Substantia nigra (tissue), 51 donors: ENCODE measurements at places on chromosomes 7 and 10.

DNA sequence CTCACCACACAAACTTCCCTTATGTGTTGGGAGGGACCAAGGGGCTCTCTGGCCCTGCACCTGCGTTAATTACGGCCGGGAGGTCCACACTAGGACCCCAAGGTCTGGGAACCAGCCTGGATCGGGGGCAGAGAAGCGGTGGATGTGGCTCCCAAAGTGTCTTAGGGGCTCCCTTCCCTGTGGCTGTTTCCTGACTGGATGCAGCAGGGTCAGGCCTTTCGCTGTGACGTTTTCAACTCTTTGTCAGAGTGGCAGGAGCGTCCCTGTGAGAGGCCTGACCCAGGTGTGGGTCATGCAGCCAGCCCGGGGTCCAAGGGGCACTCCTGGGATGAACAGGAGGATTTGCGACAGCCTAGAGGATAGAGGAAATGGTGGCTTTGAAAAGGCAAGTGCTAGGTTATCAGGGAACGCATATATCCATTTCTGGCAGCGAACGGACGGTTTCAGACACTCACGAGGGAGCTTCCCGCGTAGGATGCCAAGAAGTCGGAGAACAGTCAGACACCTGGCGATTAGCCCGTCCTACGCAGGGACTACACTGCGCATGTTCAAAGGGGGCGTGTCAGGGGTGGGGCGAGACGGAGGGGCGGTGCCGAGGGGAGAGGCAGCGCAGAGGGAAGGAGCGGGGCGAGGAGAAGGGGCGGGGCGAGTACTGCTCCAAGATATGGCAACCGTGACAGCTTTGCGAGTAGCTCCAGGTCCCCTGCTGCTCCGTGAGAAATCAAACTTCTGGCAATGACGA lies 46.2 kb upstream of the ZNF716 start:
- no peak for DNase-seq

DNA sequence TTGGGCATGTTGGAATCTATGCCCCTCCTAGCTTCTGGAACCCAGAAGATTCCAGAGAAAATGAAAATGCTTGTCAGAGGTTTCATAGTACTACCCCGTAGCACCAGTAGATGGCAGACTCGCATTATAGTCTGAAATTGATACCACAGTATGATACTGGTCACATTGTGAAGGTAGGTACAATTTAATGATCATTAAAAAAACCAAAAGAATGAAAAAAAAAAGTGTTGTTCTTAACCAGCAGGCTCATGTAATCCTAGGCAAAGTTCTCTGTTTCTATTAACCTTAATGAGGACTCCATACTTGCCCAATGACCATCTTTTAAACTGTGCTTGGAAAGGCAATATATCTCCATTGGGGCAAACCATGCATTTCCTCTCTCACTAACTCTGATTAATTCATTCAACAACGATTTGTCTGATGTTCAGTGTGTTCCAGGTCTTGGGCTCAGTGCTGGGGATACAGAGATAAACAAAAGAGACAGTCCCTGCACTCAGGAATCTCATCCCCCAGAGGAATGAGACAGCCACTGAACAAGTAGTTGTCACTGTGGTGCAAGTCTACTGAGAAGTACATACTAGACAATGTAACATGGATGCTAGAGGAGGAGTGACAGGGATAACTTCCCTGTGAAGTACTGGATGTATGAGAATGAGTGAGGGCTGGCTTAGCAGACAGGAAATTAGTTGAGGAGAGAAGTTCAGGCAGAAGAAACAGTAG lies 223.5 kb upstream of the PHYHIPL start:
- peak; percentile 24 for DNase-seq

DNA sequence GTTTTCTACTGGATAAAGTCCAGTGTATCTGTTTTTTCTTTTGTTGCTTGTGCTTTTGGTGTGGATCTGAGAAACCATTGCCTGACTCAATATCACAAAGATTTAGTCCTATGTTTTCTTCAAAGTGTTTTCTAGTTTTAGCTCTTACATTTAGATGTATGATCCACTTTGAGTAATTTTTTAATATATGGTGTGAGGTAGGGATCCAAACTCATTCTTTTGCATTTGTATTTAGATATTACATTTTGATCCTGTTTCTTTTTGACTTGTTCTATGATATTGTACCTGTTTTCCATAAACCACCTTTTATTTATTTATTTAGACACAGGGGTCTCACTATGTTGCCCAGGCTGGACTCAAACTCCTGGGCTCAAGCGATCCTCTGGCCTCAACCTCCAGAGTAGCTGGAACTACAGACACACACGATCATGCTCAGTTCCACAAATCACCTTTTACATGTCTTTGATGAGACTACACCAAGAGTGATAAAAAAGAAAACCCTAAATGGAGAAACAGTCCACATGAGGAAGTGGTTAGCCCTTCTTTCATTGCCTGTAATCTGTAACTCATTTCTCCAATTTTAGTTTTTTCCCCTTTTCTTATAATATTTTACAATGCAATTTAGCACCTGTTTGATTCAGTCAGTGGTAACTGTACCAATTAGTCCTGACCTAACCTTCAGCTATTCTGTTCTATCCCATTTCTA lies 86.0 kb downstream of the SLC37A3 start:
- DNase-seq = no peak

GRCh38 chr7:121872831-121873288 lies at the start of gene PTPRZ1:
Gene PTPRZ1 (plus strand): TSS chr7:121873161. CDS start chr7:121873500, 339 bp downstream.
- DNase-seq = no peak

DNA sequence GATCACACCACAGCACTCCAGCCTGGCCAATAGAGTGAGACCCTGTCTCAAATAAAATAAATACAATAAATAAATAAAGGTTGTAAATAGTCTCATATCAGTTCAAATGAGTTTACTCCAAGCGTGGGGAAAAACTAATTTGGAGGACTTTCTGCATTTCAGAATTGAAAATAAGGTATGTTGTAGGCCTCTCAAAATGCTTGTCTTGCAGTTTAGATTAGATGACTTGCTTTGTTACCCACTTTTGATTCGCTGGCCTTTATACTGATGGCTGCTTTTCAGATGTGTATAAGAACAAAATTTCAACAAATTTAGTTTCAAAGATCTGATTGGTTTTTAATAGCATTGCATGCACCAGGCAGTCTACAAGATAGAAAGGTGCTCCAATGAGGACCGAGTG lies 2.2 kb upstream of the C10orf143 start:
- no peak for DNase-seq

DNA sequence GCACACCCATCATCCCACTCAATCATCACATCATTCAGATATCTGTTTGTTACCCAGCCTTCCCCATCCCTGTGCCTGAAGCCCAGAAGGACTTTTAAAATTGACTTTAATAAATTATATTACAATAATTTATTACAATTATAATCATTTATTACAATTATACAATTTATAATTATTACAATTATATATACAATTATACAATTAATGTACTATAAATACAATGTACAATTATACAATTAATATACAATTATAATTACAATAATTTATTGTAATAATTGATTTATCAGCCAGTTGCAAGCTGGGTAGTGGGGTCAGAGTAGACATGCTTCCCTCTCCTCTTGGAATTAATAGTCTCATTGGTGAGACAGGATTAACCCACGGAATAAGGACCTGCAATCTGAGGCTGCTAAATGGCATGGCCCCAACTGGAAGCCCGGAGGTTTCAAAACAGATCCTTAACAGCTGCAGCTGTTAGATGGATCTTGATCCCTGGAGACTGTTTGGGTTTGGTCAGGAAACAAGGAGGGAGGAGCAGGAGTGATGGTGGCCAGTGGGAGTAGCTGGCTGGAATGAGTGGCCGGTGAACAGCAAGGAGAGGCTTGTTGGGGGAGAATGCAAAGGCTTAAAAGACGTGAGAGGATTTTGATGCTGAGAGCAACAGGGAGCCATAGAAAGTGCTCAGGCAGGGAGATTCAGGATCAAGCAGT lies 402.8 kb upstream of the PODXL start:
- no peak for DNase-seq

- no peak for DNase-seq
Observed at GRCh38 chr7:1713502-1714484, 43.7 kb downstream of the ELFN1 start.

DNA sequence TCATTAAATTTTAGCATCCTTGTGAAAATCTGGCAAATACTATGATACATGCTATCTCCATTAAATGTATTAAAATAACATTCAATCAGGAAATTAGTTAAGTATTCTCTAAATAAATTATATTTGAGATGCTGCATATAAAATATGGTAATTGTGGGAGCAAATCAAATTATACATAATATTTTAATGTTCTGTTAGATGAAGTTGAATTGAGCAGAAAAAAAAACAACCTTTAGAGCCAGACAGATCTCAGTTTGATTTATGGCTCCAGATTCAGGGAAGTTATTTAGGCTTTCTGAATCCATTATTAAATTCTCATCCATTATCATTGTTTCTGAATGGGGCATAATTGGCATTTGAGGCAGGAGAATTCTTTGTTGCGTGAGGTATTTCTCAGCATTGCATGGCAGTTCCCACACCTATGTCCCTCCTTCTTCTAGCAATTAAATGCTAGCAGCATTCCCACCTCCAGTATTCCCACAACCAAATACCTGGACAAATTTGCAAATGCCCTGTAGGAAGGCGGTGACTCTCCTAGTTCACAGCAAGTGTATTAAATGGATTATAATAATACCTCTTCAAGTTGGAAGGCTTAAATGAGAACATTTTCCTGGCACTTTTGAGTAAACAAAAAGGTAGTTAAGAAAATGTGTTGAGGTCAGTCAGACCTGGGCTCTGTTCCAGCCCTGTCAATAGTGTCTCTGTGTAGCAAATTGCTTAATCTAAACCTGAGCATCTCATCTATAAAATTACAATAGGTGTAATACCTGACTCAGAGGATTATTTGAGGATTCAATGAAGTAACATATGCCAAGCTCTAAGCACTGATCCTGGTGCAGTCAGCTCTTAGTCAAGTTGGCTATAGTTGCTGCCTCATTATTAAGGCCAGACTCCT lies 108.9 kb downstream of the RNLS start:
- no peak for DNase-seq

- no peak for DNase-seq
Observed at GRCh38 chr10:116766837-116767634, 24.7 kb upstream of the HSPA12A start.

DNA sequence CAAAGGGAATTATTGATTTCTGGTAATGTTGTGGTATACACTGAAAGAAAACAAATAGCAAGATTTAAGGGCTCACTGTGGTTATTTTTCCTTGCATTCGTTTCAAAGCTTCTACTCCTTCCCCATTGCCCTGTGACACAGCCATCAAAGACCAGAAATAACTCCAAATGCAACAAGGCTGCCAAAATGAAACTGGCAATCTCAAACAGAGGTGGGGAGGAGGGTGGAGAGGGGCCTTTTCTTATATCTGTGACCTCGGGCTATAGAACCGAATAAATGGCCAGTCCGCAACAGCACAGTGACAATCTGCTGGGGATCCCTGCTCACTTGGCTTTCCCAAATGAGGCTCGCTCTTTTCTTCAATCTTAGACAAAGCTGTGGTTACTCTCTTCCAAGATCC lies 17.4 kb upstream of the SPOCK2 start:
- DNase-seq = no peak

DNA sequence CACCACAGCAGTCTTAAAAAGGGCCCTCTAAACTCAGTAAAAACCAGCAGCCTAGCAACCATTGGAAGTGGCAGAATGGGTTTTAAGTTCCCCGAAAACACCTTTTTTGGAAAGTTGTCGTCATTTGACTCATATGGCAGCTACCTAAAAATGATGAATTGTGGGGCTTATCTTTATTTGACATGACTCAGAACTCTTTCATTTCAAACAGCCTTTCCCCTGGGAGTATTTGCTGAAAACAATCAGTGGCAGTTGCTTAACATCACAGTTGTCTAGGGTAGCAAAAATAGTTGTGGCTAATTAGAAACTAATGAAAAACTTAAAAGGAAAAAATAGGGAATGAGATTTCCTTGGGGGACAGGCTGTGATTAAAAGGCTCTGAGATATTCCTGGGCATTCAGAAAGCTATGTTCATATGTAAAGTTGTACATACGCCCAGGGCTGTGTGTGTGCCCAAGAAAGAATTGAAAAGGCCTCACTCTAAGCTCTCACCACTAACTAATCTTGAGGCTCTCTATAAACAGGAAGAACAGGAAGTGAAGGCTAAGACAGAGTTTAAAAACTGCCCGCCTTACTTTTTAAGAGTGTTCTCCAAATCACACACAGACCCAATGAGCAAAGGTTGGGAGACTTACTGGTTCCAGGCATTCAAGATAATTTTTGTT lies 81.7 kb upstream of the HECTD2 start:
- DNase-seq = no peak
